ENCODE measurements at places on chromosomes 12 and 14. TPM values are rescaled to one million over a fixed set of nuclear protein-coding genes. Genes with fewer than 3 reads are reported as not detected.

CLMN gene
- 0.69 TPM for total RNA-seq

SERPINA6 gene
- total RNA-seq = not detected

GCN1 gene
- total RNA-seq = 210 TPM

EGLN3 gene
- total RNA-seq = 1.1 TPM

KRT78 gene
- not detected for total RNA-seq

TMEM229B gene
- 2.4 TPM for total RNA-seq

ALG10 gene
- 4.7 TPM for total RNA-seq

KRT81 gene
- not detected for total RNA-seq

RIMKLB gene
- 30.6 TPM for total RNA-seq

CDCA3 gene
- 2.1 TPM for total RNA-seq

KRT82 gene
- not detected for total RNA-seq
